ENCODE measurements at places on chromosomes 13 and 19. TPM values are rescaled to one million over a fixed set of nuclear protein-coding genes. Genes with fewer than 3 reads are reported as not detected.
A peak's percentile ranks its signal among the peaks of the same experiment; 100 is the strongest.

DNA sequence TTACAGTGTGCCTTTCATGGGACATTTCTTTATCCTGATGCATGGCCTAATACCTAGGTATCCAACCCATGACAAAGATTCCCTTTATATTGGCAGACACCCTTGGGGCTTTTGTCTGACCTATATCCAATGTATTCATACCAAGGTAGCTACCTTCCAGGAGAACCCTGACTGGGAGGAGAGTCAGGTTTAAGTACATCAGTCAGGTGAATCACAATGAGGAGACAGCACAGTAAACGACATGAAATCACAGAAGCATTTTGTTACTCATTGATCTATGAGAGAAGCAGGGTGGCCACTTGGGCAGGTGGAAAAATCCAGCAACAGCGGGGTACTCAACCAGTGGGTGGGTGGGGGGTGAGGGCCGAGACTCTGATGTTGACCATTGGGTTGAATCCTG, 527.4 kb upstream of the ATXN8OS start:
- DNase-seq = no peak

DNA sequence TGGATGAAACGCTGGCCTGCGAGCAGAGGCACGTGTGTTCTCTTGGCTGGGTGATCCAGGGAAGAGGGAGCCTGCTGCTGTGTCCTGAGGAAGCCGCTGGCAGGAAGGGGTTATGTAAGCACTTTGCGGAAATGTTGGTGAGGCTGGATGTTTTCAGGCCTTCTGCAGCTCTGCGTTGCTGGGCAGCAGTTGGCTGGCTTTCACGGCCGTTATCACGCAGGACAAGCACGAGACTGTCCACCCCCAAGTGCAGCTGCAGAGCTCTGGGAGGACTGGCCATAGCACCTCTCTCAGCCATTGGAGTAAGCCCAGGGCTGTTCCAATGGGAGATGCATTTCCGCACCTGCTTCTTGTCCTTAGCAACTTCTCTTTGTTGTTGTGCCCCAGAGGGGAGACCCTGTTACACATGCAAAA, 146.9 kb upstream of the SOX21 start:
- no peak for DNase-seq

GRCh38 chr19:57620673-57621348, 6.8 kb downstream of the ZNF134 start:
- DNase-seq = no peak

DNA sequence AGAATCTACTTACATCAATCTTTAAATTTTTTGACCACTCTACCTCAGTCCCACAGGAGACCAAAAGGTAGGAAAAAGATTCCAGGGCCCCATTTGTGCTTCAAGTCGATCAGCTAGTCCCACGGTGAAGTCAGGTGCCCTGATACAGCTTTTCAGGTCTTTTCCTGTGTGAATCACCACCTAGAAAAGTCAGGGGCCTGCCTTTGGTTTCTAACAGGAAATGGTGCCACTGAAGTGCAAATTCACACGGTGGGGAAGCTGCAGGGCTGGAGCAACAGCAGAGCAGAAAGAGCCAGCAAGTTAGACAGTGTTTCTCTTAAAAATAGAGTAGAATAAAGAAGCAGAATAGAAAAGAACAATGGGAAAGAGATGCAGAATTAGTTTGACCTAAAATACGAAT, 107.5 kb downstream of the KLF12 start:
- DNase-seq = peak; percentile 83

DNA sequence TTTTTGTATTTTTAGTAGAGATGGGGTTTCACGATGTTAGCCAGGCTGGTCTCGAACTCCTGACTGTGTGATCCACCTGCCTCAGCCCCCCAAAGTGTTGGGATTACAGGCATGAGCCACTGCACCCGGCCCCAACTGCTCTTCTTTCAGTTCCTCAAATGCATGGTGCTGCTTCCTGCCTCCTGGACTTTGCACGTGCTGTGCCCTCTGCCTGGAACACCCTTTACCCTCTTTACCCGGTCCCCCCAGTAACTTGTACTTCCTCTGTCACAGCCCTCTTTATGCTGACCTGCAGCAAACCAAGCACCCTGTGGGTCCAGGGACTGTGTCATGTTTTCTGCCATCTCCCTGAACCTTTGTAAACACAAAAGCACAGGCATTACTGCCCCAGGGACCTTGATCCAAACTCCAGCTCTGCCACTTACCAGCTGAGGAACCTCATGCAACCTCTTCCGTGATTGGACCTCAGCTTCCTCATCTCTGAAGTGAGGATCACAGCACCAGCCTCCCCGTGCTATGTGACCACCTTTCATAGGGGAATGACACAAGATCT, 3.8 kb downstream of the BLVRB start:
- no peak for DNase-seq

GRCh38 chr13:46747031-46747820, 49.7 kb downstream of the ESD start:
- no peak for DNase-seq

The ASPDH gene
- total RNA-seq = not detected

The SERTM1 gene
- not detected for total RNA-seq

The ZNF66 gene
- 11.4 TPM for total RNA-seq

The MUC16 gene
- 0.16 TPM for total RNA-seq

GRCh38 chr13:101018720-101019119, 344.1 kb upstream of the TMTC4 start:
- no peak for DNase-seq

GRCh38 chr13:59038824-59039223, 1124.9 kb downstream of the DIAPH3 start:
- DNase-seq = no peak

The TMEM238 gene
- 22.9 TPM for total RNA-seq

The RNF17 gene
- not detected for total RNA-seq

DNA sequence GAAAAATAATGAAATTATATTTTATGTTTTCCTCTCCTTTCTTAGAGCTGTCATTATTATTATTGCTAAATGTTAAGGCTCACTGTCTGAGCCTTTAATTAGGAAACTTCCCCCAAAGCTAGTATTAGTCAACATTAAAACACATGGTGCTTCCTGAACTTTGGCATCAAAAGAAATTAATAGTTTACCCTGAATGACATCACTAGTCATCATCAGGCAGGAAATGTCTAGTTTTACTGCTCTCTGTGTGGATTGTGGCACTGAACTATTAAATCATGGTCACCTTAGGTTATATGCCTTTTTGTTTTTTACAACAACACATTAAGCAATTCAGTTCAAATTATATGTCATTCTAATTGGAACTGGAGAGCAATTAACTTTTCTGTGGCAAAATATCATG, 595.5 kb downstream of the SLITRK1 start:
- no peak for DNase-seq

The FCAR gene
- total RNA-seq = not detected

GRCh38 chr19:30959011-30959410, 390.2 kb downstream of the TSHZ3 start:
- DNase-seq = no peak

DNA sequence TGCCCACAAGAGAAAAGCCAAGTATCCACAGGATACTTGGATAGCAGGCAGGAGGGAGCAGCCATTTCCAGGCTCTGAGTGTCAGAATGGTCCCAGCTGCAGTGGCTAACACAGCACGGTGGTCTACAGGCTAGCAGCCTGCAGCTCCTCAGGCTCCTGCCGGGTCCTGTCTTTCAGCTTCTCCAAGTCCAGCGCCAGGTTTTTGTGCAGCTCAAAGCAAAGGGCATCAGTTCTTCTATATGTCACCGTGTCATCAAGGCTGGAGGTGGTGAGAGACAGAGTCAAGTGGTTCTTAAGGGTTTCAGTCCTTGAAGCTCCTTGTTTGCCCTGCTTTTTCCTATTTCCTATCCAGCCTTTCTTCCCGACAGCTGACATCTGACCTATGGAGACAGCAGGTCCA, 188.6 kb downstream of the NUFIP1 start:
- no peak for DNase-seq
